ENCODE measurements at places on chromosomes 4 and X. TPM values are rescaled to one million over a fixed set of nuclear protein-coding genes. Genes with fewer than 3 reads are reported as not detected.

MAGEA10 gene
- total RNA-seq: not detected

ASB9 gene
- total RNA-seq: 1.1 TPM

SERPINA7 gene
- total RNA-seq: not detected

SUPT20HL1 gene
- total RNA-seq: not detected

ERAS gene
- total RNA-seq: not detected

SGMS2 gene
- 0.48 TPM for total RNA-seq
